Diencephalon (tissue), 1 donor: ENCODE measurements at places on chromosomes 1 and 21. TPM values are rescaled to one million over a fixed set of nuclear protein-coding genes. Genes with fewer than 3 reads are reported as not detected.

The EIF3I gene
- 107 TPM for total RNA-seq

The GJA9 gene
- total RNA-seq: not detected

The OBSCN gene
- total RNA-seq: 30.2 TPM

The ARMH1 gene
- total RNA-seq: 5.8 TPM

The SLAMF1 gene
- total RNA-seq: not detected

The ZNF695 gene
- 6.0 TPM for total RNA-seq

The LCE1C gene
- total RNA-seq: not detected

The HES3 gene
- total RNA-seq: not detected

The COL8A2 gene
- total RNA-seq: 2.1 TPM

The KLHDC8A gene
- total RNA-seq: 28.8 TPM

The CHD5 gene
- 64.1 TPM for total RNA-seq

The C1orf210 gene
- not detected for total RNA-seq

The FAM43B gene
- total RNA-seq: 8.5 TPM
